Thyroid gland (tissue), 4 donors: ENCODE measurements at places on chromosomes 1 and 21.
A peak's percentile ranks its signal among the peaks of the same experiment; 100 is the strongest.

GRCh38 chr1:152018537-152018936 lies 18.3 kb downstream of the S100A11 start:
- peak; percentile 53 for DNase-seq

DNA sequence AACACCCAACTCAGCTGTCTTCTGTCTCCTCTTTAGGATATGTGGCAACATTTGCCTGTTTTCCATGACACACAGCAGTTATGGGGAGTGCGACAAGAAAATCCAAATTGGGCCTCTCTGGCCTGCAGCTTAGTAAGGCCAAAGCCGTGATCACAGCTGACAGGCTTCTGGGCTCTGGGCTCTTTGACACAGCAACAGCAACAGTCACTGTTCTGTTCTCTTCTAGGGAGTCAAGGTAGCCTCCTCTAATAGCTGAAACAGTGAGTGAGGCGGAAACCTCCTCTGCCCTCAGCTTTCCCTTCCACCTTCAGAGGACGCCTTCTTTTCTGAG lies 19.0 kb downstream of the CLCA1 start:
- DNase-seq: no peak

GRCh38 chr1:81305997-81306452 lies 494.7 kb upstream of the ADGRL2 start:
- peak; percentile 20 for DNase-seq

DNA sequence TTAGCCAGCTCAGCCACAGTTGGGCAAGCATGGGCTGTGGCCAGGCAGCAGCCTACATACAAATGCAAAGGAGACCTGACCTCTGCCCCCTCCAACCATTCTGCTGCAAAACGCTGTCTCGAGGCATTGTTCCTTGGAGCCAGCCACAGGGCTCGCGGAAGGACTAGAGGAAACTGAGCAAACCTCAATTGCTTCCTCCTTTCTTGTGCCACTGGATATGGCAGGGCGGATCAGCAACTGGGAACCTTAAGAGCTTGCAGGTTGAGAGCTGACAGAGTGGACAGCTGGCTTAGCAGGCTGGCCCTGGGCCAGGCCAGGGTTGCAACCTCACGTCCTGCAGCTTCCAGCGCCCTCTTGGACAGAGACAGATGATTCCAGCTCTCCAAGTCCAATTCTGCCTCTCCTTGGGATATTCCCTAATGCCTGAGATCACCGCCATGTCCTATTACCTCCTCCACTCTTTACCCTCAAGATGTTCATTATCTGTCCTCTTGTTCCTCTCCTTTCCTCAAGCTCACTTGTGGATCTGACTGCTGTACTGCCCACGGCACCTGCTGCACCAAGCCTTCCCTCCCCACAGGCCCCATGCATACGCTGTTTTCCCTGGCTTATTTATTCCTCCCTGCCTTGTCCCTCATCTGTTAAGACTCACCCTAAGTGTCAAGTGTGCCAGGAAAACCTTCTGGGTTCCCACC lies 67.5 kb downstream of the SDC3 start:
- DNase-seq: peak; percentile 65
